ENCODE measurements at places on chromosomes 12 and 14.
A peak's percentile ranks its signal among the peaks of the same experiment; 100 is the strongest.

DNA sequence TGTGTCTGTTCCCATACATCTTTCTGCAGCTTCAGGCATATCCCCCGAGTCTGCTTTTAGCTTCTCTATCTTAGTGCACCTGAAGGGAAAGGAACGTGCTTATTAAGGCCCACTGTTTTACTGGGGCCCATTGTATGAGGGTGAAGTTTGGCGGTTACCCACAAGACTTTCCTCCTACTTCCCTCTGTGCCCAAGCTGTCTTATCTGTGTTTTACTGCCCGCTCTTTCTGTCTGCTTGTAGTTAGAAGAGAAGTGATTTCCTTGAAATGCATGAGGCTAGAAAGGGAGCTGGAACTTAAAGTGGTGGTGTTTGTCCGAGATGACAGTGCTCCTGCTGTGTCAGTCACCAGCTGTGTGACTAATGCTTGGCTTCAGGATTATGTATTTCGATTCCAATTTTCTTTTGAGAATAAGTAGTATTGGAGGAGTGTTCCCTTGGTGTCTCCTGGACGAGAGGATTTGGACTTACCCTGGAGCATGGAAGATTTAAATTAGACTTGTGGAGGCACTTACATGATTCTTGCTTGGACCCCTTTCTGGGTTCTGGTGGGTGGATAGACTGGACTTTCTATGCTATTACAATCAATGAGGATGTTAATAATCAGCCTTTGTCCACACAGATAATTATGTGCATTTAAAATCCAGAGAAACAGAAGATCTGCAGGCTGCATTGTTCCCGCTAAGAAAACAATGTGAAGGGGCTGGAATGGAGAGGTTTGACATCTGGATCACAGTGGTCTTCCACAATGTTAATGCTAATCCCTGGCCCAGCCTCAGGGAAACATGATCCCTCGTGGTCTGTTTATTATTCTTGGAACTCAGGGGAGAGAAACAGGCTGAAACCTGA, 13.9 kb upstream of the KRT86 start:
- peak; percentile 44 for DNase-seq

DNA sequence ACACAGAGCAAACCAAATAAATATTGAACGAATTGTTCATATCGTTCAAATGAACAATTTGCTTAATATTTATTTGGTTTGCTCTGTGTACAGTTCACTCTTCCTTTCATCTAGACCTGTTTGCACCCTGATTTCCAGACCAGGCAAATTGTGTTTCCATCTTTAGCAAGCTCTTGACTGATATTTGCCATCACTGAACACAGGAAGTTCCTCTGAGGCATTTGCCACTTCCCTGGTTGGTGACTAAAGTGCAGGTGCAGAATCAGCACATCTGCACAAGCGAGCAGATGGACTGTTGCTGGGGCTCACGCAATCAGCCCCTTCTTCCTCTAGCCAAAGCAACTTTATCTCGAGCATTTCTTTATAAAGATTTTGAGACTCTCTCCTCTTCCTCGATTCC, 112.9 kb downstream of the DAAM1 start:
- peak; percentile 10 for DNase-seq

DNA sequence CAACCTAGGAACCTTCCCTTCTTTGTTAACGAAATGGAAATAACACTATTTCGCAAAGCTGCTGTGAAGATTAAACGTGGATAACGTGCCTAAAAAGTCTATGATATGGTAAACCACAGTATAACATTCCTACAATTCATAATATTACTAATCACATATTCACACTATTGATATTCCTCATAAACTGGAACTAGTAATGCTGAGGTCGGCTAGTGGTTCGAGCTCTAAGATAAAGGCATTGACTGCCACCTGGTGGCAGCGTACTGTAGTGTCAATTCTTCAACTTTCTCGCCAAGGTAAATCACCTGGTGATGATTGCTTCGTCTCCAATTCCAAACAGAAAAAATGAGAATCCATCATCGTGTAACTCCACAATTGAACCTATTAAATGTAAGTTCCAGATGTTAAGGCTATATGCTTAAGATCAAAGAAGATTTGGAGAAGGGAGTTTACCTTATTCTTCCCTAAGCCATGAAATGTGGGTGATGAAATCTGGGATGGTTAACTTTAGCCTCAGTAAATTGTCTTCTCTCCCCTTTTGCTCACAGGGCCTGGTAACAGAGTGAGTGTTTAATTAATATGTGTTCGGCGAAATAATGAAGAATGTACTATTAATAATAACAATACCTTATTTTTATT, 197.5 kb upstream of the TMEM132C start:
- peak; percentile 32 for DNase-seq

- DNase-seq, result no peak
Observed at GRCh38 chr12:178829-179109, 35.2 kb downstream of the SLC6A12 start.

- DNase-seq, result no peak
Observed at GRCh38 chr12:124566997-124567672, at the start of gene NCOR2. Gene NCOR2 (minus strand): TSS chr12:124567612. CDS start chr12:124495251, 72,361 bp downstream.

DNA sequence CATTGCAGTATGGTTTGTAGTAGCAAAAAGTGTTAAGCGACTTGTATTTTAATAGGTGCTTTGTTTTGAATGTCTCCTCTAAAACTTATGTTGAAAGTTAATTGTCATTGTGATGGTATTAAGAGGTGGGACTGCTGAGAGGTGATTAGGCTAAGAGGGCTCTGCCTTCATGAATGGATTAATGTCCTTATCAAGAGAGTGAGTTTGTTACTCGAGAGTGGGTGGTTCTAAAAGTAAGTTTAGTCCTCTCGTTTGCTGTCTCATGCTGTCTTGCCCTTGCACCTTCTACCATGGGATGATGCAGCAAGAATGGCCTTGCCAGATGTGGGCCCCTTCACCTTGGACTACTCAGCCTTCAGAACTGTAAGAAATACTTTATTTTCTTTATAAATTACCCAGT, 17.4 kb downstream of the ZDHHC17 start:
- no peak for DNase-seq

DNA sequence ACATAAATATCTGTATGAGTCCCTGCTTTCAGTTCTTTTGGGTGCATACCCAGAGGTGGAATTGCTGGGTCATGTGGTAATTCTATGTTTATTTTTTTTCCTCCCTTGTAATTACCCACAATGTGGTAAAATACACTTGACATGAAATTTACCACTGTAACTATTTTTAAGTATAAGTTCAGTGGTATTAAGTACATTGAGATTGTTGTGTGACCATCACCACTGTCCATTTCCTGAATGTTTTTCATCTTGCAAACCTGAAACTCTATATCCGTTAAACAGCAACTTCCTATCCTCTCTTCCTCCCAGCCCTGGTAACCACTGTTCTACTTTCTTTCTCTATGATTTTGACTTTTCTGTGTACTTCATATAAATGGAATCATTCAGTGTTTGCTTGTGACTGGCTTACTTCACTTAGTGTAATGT, 51.4 kb downstream of the BORCS5 start:
- DNase-seq, result no peak

- no peak for DNase-seq
Observed at GRCh38 chr14:37129047-37129446, 43.4 kb downstream of the SLC25A21 start.

DNA sequence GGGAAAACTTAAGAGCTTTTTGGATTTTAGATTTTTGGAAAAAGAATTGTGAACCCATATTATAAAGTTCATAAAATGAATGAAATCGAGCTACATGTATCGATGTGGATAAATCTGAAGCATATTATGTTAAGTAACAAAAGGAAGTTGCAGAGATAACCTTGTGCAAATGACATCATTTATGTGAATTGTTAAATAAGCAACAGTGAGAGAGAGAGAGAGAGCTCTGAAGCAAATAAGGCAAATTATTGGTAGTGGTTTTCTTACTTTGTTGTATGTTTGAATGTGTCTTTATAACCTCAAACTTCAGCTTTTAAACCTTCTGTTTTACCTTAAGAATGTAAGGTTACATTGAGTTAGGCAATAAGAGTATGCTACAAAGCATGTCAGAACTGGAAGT, 78.8 kb downstream of the ERC1 start:
- no peak for DNase-seq

Data from putamen (tissue), 1 donor.